Muscle of leg (tissue), 16 donors: ENCODE measurements at places on chromosomes 2 and 18.

- peak; percentile 72 for DNase-seq
These were observed 184.0 kb downstream of the RIT2 start for GRCh38 chr18:42931491-42931890.

- DNase-seq = peak; percentile 98
These were observed 416 bp downstream of the SEH1L start for GRCh38 chr18:12948050-12948804.

DNA sequence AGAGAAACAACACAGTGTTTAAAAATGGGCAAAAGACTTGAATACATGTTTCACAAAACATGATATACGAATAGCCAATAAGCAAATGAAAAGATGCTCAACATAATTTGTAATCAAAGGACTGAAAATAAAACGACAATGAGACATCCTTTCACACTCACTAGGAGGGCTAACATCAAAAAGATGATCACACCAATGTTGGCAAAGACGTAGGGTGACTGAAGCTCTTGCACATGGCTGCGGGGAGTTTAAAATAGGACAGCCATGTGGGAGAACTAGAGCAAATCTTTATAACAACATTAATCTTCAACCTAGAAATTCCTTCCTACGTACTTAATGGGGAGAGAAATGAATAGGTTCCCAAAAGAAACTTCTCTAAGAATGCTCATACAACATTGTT, 19.2 kb upstream of the SEH1L start:
- DNase-seq = no peak

DNA sequence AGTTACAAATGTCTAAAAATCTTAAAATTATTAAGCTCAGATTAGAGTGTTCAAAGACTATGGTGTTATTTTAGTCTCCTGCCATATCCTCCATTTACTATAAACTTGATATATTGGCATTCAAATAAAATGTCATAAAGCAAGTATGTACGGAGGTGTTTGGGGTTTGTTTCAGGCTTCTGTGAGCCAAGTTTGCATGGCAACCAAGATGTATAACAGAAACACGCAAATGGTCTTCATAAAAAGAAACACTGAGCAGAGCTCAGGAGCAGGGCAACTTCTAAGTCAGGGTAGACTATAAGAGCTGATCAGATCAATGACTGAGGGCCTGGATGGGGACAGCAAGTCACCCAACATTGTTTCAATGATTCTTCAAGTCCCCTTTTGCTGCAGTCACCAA, 20.5 kb upstream of the OSR1 start:
- peak; percentile 66 for DNase-seq
